ENCODE measurements at places on chromosomes 7 and 10.

- no peak for DNase-seq
Measured at GRCh38 chr10:100805543-100806355, 60.4 kb downstream of the PAX2 start.

DNA sequence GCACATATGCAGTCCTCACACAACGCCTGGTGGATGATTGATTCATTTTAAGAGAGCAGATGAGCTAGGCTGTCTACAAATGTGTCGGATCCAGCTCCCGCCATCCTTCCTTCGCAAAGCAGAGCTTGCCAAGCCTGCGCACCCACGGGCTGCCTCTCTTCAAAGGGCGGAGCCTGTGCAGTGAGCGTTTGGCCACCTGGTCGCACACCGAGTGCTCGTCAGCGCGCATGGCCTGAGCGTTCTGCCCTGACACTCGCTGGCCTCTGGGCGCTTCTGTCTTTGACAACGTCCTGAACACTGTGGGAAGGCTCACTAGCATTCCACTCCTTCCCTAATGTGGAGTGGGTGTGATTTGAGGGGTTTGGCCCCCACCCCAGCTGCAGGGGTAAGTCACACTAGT is 47.1 kb upstream of the TMEM72 start:
- no peak for DNase-seq

DNA sequence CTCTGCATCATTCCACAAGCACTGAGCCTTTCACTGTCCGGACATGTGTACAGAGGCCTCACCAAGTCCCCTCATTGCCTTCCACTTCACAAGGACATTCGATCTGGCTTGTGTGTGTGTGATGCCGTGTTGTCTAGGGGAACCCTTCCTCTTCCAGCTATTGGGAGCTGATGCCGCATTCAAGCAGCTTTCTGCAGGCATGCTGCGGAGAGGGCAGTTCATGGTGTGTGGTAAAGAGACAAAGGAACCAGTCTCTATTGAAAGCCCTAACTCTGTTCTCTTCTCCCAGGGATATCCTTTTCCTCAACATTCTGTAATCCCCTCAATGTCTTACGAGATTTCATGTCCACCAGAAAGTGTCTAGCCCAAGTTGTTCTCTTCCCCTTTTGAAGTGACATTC is 141.6 kb downstream of the ALOX5 start:
- DNase-seq = no peak

GRCh38 chr7:83732305-83732704 is 83.4 kb upstream of the SEMA3E start:
- no peak for DNase-seq

GRCh38 chr7:2880874-2881533 is 36.9 kb upstream of the GNA12 start:
- DNase-seq = no peak

- DNase-seq = no peak
Measured at GRCh38 chr10:118542745-118543144, 52.7 kb downstream of the PRLHR start.

GRCh38 chr7:140698477-140698876 is 2.0 kb downstream of the NDUFB2 start:
- DNase-seq = no peak

DNA sequence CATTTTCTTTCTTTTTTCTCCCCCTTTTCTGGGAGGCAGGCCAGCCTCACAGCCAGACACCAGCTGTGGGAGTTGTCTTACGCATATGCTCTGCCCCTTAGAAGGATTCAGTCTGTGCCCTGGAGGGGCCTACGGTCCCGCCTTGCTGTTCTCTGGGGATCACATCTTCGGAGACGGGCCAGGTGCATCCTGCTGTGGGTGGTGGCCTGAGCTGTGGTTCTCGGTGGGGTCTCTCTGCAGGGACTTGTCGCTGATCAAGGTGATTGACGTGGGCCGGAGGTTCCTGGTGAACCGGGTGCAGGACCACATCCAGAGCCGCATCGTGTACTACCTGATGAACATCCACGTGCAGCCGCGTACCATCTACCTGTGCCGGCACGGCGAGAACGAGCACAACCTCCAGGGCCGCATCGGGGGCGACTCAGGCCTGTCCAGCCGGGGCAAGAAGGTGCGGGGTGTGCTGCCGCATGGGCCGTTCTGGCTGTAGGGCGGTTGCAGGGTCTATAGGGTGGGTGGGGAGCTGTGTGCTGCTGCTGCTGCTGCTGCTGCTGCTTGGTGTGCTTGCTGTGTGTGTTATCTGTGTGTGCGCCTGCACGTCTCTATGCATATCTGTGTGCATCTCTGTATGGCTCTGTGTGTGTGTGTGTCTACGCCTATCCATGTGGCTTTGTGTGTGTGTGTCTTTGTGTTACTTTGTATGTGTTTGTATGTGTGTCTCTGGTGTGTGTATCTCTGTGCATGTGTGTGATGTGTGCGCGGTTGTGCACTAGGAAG is 17.9 kb downstream of the PFKFB3 start:
- DNase-seq = no peak

All from fibroblast of the aortic adventitia (primary cell).